ENCODE measurements at places on chromosomes 1 and 21.
A peak's percentile ranks its signal among the peaks of the same experiment; 100 is the strongest.

DNA sequence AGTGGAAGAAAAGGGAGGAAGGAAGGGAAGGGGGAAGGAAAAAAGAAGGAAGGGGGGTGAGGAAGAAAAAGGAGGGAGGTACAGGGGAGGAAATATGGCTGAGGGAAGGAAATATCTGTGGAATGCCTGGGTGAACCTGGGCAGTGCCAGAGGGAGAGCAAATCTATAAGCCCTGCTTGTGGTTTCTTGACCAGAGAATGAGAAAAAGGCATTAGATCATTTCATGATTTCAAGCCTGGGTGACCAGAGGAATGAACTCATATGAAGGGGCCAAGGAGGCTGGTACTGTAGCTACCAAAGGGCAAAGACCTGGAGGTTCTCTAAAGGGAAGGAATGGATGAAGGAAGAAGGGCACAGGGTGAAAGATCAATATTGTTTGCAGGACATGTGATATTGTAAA, 31.4 kb downstream of the GNG12 start:
- peak; percentile 77 for DNase-seq

DNA sequence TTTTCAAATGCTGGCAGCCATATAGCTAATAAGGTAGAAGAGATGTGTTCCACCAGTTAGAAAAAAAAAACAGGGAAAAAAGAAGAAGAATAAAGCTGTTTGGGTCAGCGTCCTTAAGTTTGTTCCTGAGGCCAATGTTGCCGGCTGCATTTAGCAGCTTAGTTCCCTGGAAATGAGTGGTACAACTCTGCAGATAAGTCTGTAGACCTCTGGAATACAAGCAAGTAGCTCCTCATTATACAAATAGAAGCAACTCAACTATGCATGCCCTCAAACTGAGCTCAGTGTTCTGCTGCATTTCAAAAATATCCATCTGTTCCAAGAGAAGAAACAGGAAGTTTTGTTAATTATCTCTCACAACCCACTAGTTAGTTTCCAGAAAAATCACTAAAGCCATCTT, 181.2 kb upstream of the PKN2 start:
- no peak for DNase-seq

- DNase-seq = no peak
Measured at GRCh38 chr1:158021721-158022120, 28.3 kb downstream of the KIRREL1 start.

DNA sequence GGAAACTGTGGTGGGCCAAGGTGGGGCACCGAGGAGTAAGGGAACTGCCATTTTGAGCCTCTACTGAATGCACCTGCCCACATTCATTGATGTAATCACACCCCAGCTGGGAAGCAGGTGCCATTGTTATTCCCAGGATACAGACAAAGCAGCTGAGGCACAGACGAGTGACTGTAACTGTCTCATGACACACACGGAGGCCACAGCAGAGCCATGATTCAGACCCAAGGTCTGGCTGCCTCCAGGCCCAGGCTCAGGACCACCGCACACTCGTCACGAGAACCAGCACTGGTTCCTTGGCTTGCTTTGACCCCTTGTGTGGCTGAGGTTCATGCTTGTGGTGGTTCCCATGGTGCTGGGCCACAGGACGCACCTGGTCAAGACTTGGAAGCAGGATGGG, 45.6 kb upstream of the CLIC4 start:
- DNase-seq = no peak

- DNase-seq = no peak
Measured at GRCh38 chr1:96962751-96963211, 241.2 kb downstream of the PTBP2 start.

- DNase-seq = no peak
Measured at GRCh38 chr1:155000411-155000725, 2.2 kb upstream of the ZBTB7B start.

- DNase-seq = no peak
Measured at GRCh38 chr1:78153092-78153736, 107.4 kb downstream of the GIPC2 start.

GRCh38 chr1:7379441-7379971, 391.6 kb upstream of the VAMP3 start:
- peak; percentile 71 for DNase-seq

DNA sequence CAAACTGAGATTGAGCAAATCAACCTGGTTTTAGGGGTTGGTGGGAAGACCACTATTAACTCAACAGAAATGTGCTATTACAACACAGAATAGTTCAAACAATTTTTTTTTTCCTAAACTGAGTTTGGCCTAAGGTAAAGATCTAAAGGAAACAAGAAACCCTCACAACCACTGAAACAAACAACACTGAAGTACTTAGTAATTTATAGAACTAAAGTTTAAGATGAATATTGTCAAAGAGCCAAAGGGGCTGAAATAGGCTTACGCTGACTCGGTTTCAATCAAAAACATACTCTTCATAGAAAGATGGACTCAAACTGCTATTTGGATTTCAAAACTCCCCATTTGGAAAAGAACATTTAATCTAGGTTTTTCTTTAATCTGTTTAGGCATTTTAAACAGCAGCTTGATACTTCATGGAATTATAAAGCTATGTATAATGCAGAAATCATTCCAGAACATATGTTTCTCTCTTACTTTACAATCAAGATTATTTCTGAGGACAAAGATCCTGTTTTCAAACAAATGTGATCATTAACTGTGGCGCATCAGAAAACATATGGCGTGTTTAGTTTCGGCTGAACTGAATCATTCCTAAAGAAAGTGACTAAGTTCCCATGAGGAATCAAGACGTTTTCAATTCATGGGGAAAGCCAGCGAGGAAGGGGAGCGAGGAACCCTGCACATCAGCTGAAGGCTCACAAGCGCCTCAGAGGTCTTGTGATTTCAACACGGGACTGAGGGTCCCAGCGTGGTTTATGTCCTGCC, 62.7 kb downstream of the SYT6 start:
- DNase-seq = no peak

GRCh38 chr1:107467811-107468210, 327.0 kb downstream of the NTNG1 start:
- no peak for DNase-seq

Measured in EL (cell line).